Calu3 (cell line): ENCODE measurements at places on chromosomes 6 and 20. TPM values are rescaled to one million over a fixed set of nuclear protein-coding genes. Genes with fewer than 3 reads are reported as not detected.
A peak's percentile ranks its signal among the peaks of the same experiment; 100 is the strongest.

DNA sequence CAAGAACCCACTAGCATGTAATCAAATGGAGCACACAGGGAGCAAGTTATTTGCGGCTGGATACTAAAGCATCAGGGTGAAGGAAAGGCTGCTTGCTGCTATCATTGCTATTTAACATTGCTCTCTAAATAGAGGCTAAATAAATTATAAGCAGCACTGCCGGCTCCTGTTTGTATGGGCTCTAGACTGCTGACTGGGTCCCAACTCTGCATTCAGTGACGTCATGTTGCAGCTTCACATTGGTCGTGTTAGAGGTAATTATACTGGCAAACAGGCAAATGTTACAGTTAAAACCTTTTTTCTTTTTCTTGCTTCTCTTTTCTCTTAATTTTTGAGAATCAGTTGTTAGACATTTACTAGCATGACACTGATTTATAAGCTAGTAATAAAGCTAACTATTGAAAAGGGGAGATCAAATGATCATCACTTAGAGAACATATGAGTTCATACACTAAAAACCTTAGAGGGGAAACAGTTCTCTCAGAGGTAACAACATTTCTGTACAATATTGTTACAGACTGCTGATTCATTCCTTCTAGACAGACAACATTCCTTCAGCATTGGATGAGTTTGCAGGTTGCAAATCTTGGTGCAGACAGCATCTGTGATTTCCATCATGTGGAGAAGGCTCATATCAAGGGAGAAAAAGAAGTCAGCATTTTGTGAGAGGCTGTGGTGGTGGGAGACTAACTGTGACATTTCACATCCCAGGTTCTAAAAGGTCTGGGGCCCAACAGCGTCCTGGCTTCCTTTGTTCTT lies 15.9 kb downstream of the RFPL4B start:
- no peaks in the 10 kb centered on the region for H3K36me3 ChIP-seq
- no peaks in the 10 kb centered on the region for H3K4me1 ChIP-seq
- no peaks in the 10 kb centered on the region for H3K27me3 ChIP-seq
- no peak for DNase-seq
- no peak overlapping the region for H3K27ac ChIP-seq

- H3K27me3 ChIP-seq, result no peaks in the 10 kb centered on the region
- H3K36me3 ChIP-seq, result peaks cover 99% of the 10 kb centered on the region
- no peak for DNase-seq
- H3K27ac ChIP-seq, result peak overlapping the region; percentile 88
- peak overlapping the region; percentile 24 for H3K4me3 ChIP-seq
Measured at GRCh38 chr20:31693987-31694661, 28.5 kb downstream of the BCL2L1 start.

The CCN5 gene
- 0.94 and 1.9 TPM in 2 replicates for total RNA-seq

The OR2B6 gene
- 0.78 and 1.5 TPM in 2 replicates for total RNA-seq

- no peaks in the 10 kb centered on the region for H3K27me3 ChIP-seq
- no peak overlapping the region for H3K4me3 ChIP-seq
- peak overlapping the region; percentile 44 for H3K27ac ChIP-seq
- H3K4me1 ChIP-seq, result peaks cover 91% of the 10 kb centered on the region
Measured at GRCh38 chr20:41050361-41051008, 21.9 kb downstream of the TOP1 start.

GRCh38 chr6:28134716-28135115 lies 7.0 kb upstream of the ZKSCAN8 start:
- peaks cover 31% of the 10 kb centered on the region for H3K36me3 ChIP-seq
- no peaks in the 10 kb centered on the region for H3K27me3 ChIP-seq
- H3K4me1 ChIP-seq, result peaks cover 23% of the 10 kb centered on the region
- no peak overlapping the region for H3K27ac ChIP-seq

The LYRM4 gene
- 16.5 and 18.5 TPM in 2 replicates for total RNA-seq

GRCh38 chr6:121321282-121321681 lies 13.0 kb downstream of the TBC1D32 start:
- no peaks in the 10 kb centered on the region for H3K27me3 ChIP-seq
- no peaks in the 10 kb centered on the region for H3K4me1 ChIP-seq
- no peak overlapping the region for H3K4me3 ChIP-seq
- H3K27ac ChIP-seq, result no peak overlapping the region
- no peak for DNase-seq

GRCh38 chr6:18179770-18180356 lies 24.6 kb downstream of the KDM1B start:
- H3K27me3 ChIP-seq, result no peaks in the 10 kb centered on the region
- no peaks in the 10 kb centered on the region for H3K4me1 ChIP-seq
- no peak overlapping the region for H3K27ac ChIP-seq
- no peak for DNase-seq

DNA sequence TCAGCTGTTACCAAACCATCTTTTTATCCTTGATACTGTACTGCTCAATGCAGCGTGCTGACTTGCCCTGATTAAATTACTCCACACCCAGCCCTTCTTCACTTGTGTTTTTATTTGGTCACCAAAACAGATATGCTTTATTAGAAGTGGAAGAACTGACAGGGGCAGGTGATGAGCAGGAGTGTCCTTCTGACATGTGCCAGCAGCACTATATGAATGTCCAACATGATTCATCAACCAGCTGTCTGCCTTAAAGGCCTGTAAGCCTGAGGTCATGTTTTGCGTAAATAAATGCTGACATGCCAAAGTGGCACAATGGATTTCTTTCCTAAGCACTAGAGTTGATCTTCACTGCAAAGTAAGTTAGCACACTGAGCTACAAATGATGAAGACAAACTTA lies 15.4 kb downstream of the POPDC3 start:
- H3K4me1 ChIP-seq, result no peaks in the 10 kb centered on the region
- H3K27me3 ChIP-seq, result no peaks in the 10 kb centered on the region
- DNase-seq, result no peak
- H3K4me3 ChIP-seq, result no peak overlapping the region
- H3K27ac ChIP-seq, result no peak overlapping the region
- H3K36me3 ChIP-seq, result no peaks in the 10 kb centered on the region

- no peaks in the 10 kb centered on the region for H3K27me3 ChIP-seq
- H3K36me3 ChIP-seq, result no peaks in the 10 kb centered on the region
- DNase-seq, result peak; percentile 79
- H3K27ac ChIP-seq, result peak overlapping the region; percentile 64
- peaks cover 48% of the 10 kb centered on the region for H3K4me1 ChIP-seq
- no peak overlapping the region for H3K4me3 ChIP-seq
Measured at GRCh38 chr6:110509617-110510241, 33.3 kb upstream of the SLC22A16 start.

DNA sequence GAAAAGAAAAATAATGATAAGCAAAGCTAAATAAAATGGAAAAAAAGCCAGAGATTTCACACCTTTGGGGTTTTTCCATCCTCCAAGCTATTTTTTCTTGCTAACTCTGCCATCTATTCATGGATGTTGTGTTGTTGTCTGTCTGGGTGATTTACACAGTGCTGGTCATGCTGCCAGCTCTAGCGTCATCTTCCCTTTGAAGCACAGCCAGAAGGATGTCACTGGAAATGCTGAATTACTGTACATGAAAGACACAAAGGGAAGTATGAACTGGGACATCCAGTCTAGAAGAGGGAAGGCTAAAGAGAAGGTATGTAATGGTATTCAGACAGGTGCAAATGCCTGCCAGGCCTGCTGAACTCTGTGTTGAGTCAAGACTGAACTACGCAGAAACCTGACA lies 241.9 kb upstream of the STXBP5 start:
- H3K27me3 ChIP-seq, result no peaks in the 10 kb centered on the region
- no peak for DNase-seq
- H3K4me3 ChIP-seq, result no peak overlapping the region
- H3K27ac ChIP-seq, result no peak overlapping the region
- H3K36me3 ChIP-seq, result no peaks in the 10 kb centered on the region

DNA sequence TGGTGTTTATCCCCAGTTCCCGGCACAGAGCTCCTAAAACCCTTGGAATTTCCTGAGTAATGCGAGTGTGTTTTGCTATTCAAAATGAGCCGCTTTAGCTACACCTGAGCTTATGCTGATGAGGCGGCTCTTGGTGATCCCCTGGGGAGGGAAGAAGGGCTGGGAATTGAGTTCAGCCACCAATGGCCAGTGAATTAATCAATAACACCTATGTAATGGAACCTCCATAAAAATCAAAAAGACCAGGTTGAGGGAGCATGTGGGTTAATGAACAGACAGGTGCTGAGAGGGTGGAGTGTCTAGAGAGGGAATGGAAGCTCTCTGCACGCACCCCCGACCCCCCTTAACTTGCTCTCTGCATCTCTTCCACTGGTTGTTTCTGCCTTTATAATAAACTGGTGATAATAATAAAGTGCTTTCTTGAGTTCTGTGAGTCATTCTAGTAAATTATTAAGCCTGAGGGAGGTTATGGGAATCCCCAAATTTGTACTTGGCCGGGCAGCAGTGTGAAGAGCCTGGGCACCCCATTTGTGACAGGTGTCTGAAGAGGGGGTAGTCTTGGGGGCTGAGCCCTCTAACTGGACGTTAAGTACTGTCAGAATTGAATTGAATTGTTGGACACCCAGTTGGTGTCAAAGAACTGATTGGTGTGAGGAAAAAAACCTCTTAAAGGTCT lies 24.6 kb upstream of the SERPINB1 start:
- peaks cover 14% of the 10 kb centered on the region for H3K4me1 ChIP-seq
- H3K36me3 ChIP-seq, result peaks cover 6% of the 10 kb centered on the region
- no peak for DNase-seq

DNA sequence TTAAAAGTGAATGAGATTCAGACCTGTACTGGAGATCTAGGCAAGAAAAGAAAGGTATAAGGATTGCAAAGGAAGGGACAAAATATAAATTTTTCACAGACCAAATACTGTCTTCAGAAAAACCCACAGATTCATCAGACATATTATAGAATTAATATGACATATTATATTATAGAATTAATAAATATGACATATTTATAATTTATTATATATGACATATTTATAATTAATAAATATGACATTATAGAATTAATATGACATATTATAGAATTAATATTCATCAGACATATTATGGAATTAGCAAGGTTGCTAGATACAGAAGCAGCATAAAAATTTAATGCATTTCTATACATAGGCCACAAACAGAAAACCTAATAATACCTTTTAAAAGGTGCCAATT lies 44.7 kb upstream of the GNRH2 start:
- H3K27ac ChIP-seq, result no peak overlapping the region
- H3K4me3 ChIP-seq, result no peak overlapping the region
- H3K4me1 ChIP-seq, result no peaks in the 10 kb centered on the region

The C2 gene
- total RNA-seq, result 5.0 and 6.3 TPM in 2 replicates

The SEL1L2 gene
- not detected in 2 replicates for total RNA-seq

DNA sequence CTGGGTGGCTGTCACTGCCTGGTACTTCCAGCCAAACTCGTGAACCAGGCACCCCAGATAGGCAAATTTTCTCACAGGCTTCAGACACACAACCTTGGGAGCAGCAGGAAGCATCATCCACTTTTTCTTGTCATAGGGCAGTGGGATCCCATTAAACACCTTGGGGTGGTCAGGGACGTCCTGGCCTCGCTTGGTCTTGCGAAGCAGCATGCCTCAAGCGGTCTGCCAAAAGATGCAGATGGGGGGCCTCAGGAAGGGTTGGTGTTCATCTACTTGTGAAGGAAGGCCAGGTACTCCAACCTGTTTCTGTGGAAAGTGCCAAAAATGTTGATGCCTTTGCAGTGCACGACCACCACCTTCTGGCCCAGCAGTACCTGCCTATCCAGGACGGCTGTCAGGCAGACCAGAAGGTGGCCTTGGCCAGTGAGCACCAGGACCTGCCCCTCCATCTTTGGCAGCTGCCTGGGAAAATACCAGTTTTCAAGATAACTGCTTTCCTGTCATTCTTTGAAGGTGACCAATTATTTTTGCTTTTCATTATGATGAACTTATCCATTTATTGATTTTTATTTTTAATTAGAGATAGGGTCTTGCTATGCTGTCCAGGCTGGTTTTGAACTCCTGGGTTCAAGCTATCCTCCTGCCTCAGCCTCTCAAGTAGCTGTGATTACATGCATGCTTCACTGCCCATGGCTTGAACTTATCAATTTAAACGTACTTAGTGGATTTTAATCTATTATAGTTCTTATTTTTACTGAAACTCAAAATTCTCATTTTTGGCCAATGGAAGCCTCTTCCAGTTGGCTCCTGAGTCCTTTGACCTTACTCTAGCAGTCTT lies 80.1 kb downstream of the MAN1A1 start:
- H3K27me3 ChIP-seq, result no peaks in the 10 kb centered on the region
- no peaks in the 10 kb centered on the region for H3K4me1 ChIP-seq
- H3K36me3 ChIP-seq, result no peaks in the 10 kb centered on the region
- no peak overlapping the region for H3K4me3 ChIP-seq

- no peak for DNase-seq
- no peaks in the 10 kb centered on the region for H3K4me1 ChIP-seq
- H3K4me3 ChIP-seq, result no peak overlapping the region
- no peaks in the 10 kb centered on the region for H3K36me3 ChIP-seq
- no peak overlapping the region for H3K27ac ChIP-seq
Measured at GRCh38 chr6:32216285-32216684, 7.6 kb downstream of the NOTCH4 start.

DNA sequence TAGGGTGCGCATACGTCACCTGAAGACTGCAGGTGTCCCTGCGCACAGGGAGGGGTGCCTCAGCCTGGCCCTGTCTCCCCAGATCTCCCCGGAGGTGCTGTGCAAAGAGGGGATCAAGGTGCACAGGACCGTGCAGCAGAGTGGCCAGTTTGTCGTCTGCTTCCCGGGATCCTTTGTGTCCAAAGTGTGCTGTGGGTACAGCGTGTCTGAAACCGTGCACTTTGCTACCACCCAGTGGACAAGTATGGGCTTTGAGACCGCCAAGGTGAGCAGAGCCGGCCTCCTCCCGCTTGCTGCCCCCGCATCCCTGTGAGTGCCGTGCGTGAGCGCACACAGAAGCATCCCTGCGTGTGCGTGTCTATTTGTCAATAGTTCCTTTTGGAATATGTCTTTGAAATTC lies 150.7 kb downstream of the DTNBP1 start:
- H3K36me3 ChIP-seq, result peaks cover 21% of the 10 kb centered on the region
- H3K4me1 ChIP-seq, result no peaks in the 10 kb centered on the region
- no peak overlapping the region for H3K27ac ChIP-seq

- no peak for DNase-seq
- no peak overlapping the region for H3K4me3 ChIP-seq
- H3K27ac ChIP-seq, result no peak overlapping the region
- no peaks in the 10 kb centered on the region for H3K27me3 ChIP-seq
- H3K4me1 ChIP-seq, result peaks cover 25% of the 10 kb centered on the region
Measured at GRCh38 chr20:6719369-6719721, 48.1 kb upstream of the BMP2 start.

- no peak for DNase-seq
- no peak overlapping the region for H3K27ac ChIP-seq
- no peaks in the 10 kb centered on the region for H3K4me1 ChIP-seq
- no peak overlapping the region for H3K4me3 ChIP-seq
Measured at GRCh38 chr6:104428184-104428583, 431.5 kb downstream of the HACE1 start.

The IYD gene
- 0.92 and 2.0 TPM in 2 replicates for total RNA-seq

The ITPA gene
- 42.5 and 53.4 TPM in 2 replicates for total RNA-seq

DNA sequence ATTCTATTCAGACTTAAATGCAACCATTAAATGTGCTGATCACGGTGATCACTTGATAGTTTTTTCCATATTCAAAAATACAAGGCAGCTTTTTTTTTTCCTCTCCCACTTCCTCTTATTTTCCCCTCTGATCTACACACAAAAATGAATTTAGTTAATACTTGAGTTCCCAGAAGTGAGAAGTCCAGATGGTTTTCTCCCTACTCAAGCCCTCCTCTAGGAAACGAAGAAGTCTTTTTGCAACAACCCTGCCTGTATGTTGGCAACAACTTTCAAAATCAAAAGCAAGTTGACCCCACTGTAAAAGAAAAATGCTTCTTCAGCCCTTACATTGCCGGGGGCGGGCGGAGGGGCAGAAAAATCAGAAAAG lies 24.3 kb downstream of the ARHGAP18 start:
- DNase-seq, result no peak
- peaks cover 71% of the 10 kb centered on the region for H3K4me1 ChIP-seq
- H3K27me3 ChIP-seq, result no peaks in the 10 kb centered on the region
